ENCODE measurements at places on chromosomes 7 and 10.

GRCh38 chr10:29888321-29888720, 171.1 kb downstream of the JCAD start:
- DNase-seq = no peak

DNA sequence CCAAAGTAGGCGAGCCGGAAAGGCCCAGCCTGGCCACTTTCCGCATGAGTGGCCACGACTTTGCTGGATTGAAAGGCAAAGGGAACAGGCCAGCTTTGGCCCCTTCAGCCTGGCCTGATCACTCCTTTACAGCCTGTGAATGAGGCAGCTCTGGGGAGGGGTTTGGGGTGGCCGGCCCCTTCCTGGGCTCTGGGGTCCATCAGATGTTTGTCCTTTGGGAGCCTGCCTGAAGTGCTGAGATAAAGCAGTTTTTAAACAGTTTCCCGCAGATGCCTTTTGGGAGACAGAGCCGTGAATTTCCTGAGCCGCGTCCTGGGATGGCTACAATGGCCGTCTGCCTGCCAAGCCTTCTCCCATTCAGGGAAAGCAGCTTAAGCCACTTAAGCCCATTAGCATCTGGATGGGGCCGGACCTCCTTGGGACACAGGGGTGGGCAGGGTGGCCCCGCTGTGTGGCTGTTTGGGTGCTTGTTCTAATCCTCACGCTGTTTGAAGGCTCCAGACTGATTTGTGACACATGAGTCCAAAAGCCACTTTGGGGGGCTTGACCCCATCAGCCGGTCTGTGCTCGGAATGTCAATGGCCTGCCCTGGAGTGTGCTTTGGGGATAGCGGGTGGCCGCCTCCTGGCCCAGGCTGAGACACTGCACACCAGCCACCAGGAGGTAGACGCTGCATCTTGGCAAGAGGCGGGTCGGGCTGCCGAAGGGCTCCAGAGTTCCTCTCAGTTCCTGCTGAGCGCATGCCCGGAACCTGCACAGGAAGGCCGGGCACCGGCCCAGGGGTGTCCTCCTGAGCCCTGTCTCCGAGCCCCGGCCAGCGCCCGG, 38.9 kb downstream of the NKX6-2 start:
- DNase-seq = no peak

DNA sequence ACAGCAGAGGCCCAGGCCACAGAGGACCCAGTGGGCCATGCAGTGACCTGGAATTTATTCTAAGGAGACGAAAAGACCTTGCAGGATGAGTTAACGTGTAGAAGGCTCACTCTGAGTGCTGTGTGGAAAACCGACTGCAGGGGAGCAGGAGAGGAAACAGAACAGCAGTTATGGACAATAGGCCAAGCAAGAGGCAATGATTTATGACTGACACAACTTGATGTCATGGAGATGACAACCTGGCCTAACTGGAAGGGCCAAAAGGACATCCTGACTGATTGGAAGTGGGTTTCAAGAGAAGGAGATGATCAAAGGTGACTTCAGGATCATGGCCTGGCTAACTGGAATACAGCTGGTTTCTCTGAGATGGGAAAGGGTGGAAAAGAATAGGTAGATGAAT, 70.2 kb upstream of the RAPGEF5 start:
- DNase-seq = no peak

GRCh38 chr10:117734731-117735405, 192.3 kb downstream of the EMX2 start:
- no peak for DNase-seq

DNA sequence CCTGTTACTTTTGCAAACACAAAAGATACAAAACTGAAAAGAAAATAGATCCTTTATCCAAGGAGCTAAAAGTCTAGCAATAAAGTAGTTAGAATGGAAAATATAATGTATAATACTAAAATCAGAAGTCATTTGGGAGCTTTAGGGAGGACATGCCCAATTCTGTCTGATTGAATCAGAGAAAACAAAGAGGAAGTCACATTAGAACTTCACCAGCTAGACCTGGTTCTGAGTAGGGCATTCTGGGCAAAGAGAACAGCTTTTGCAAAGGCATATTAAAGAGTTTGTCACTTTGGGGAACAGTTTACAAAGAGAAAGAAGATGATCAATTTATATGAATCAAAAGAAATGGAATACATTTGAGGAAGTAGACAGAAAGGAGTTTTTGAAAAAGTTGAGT, 107.0 kb upstream of the PRSS1 start:
- no peak for DNase-seq

GRCh38 chr10:44195112-44196007, 189.5 kb downstream of the CXCL12 start:
- DNase-seq = no peak

DNA sequence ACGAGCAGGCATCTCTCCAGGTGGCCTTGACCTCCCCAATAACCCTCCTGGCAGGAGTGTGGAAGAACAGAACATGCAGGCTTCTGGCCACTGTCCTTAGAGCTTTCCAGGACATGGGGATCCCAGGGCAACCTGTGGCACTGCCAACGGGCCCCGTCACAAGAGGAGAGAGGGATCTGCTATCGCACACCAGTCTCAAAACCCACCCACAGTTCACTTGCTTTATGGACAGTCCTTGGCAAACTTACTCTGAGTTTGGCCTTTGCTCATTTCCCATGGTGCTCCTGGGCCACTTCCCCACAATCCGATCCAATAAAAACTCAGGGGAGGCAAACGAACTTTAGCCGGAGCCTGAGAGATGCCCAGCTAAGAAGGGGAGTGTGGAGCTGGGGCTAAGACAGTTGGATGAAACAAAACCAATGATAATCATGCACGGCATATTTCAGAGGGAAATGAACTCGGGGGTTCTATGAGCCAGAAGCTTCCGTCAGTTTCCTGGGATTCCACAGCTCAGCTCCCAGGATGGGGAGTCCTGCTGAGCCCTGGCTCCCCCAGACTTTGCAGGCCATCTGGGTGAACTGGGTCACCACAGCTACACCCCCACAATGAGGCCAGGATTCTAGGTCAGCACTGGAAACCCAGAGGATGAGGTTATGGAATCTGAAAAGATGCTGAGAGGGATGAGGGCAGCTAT, 158.4 kb downstream of the NEURL1 start:
- no peak for DNase-seq

GRCh38 chr7:184294-185264, 7.8 kb upstream of the FAM20C start:
- DNase-seq = no peak

DNA sequence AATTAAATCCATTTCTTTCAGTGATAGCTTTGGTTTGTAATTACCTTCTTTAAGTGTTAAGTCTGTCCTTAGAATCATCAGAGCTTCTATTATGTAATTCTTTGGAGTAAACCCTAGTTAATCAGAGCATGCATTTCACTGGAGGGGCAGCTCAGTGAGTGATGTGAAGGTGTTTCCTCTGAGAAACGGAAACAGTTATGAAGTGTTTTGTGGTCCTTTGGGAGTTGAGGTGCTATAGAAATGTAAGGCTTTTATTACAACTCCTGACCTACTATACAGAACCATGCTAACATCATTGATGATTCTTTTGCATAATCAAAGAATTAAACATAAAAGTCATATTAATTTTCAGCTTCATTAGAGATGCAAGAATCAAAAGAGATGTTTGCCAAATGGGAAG, 141.5 kb downstream of the EXOC4 start:
- no peak for DNase-seq

DNA sequence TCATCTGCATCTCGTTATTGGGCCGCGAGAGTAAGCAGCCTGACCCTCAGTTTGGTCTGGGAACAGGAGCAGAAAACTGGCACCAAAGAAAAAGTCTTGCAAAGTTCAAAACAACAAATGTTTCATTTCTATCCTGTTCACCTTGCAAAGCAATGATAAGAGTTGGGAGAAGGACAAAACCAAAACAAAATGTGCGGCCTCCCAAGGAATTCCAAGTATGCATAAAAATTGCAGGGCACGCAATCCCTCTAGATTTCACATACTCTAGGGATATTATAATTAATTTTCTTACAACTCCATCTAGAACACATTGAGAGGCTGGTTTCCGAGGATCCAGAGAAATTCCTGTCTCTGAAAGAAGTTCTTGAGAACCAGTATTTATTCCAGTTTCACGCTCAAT, 20.1 kb downstream of the CHUK start:
- no peak for DNase-seq

DNA sequence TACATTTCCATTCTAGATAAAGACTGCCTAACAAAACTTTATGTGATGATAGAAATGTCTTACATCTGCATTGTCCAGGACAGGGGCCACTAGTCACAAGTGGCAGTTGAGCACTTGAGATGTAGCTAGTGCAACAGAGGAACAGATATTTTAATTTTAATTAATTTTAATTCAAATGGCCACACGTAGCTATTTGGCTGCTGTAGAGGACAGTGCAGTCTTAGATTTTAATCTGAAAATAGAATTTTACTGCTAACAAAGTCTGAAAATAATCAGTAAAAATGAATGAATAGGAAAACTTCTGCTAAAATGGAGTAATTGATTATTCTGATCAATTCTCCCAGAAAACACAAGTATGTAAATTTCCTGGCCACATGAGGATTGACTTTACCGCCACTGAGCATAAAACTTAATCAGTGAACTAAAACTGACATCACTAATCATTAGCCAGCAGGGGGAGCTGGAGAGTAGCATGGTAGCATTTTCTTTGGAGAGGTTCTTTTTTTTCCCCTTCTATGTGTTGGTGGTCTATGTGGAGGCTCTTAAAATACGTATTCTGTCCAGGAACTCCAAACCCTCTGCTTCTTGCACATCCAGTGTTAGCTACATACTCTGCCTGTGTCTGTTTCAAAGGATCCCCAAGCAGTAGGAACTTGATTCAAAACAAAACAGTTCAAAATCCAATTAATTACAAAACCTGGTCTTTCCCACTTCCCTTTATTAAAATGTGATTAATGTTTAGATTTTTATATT, 52.1 kb downstream of the TSPAN12 start:
- peak; percentile 26 for DNase-seq

DNA sequence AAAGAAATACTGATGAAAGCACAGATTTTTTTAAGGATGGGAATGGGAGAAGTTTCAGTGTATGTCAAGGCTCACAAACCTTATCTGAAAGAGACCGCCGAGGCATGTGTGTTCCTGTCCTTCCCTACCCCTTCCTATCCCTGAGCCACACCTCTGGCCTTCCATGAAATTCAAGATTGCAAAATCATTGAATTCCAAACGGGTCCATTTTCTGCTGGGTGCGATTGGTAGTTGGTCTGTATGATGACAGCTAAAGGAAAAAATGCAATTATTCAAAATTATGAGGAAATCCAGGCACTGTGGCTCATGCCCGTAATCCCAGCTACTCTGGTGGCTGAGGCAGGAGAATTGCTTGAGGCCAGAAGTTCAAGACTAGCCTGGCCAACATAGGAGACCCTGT, 170.1 kb downstream of the ARHGAP12 start:
- DNase-seq = no peak

DNA sequence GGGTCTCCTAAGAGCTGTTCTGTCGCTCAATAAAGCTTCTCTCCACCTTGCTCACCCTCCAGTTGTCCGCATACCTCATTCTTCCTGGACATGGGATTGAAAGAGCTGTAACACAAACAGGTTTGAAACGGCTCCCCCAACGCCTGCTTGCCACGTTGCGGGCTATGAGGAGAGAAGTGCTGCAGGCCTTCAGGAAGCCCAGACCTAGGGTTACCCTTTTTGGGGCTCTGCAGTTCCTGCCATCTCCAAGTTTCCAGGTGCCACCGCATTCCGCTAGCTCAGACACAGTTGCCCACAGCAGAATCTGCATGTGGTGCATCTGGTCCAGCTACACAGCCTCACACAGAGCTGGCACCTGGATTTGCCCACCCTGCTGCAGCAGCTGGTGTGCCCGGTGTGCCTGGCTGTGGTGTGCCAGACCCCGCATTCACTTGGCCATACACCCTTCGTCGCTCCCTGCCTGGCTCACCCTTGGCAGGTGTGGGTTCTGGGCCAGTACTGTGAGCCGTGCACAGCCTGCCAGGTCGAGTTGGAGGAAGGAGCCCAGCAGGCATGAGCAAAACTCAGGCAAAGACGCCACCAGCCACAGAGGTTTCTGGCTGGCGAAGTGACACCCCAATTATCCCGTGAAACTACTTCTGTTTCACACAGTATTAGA, 253.2 kb upstream of the SEMA3A start:
- DNase-seq = no peak

- no peak for DNase-seq
Measured at GRCh38 chr10:72567421-72567820, 58.5 kb downstream of the MICU1 start.

- no peak for DNase-seq
Measured at GRCh38 chr7:115113776-115114175, 191.9 kb downstream of the MDFIC start.

- no peak for DNase-seq
Measured at GRCh38 chr10:6271663-6272062, 68.9 kb downstream of the PFKFB3 start.

DNA sequence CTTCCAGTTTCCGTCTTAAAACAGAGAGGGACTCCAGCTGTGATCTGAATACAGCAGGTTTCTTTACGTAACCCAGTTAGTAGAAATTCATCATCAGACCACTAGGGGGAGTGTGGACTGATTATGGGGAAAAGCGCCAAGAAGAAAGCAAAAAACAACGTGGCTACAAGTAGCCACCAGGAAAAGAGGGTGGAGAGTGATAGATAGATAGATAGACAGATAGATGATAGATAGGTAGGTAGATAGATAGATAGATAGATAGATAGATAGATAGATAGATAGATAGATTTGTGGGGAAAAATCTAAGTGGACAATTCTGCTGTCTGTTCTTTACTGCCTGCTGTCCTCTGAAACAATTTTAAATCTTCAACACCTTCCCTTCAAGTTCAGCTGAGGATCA, 12.7 kb upstream of the AKR1B10 start:
- peak; percentile 41 for DNase-seq

DNA sequence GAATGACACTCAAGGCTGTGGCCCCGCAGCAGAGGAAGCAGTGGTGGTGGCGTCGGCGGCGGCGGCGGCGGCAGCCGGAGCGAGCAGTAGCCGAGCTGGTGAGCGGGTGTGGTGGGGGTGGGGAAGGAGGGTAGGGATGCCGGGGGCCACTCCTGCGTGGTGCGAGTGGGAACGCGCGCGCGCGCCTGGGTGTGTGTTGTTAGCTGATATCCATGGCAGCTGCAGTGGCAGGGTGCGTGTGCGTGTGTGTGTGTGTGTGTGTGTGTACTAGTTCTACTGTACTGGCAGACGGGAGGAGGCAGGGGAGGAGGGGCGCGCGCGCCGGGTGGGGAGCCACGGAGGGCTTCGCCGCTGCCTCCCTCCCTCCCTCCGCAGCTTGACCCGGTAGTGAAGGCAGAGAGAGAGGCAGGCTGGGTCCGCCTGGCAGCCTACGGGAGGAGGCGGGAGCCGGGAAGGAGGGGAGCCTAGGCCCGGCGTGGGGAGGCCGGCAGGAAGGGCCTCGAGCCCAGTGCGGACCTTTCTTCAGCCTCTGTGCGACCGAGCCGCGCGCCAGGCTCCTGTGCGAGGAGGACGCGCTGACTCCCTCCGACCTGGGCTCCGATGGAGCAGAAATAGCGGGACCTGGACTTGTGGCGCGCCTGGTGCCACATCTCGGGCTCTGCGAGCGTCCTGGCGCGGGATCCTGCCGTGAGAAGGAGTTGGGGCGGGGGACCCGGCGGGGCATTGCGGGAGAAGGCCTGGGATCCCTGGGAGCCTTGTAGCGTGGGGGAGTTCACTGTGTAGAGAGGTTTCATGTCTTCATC, at the start of gene MAGI2:
MAGI2 (minus strand) TSS at position 110 of the 803 bp plus-strand sequence. CDS start 347 bp downstream, outside the sequence.
- peak; percentile 41 for DNase-seq

- DNase-seq = no peak
Measured at GRCh38 chr10:82213784-82214183, 338.8 kb downstream of the NRG3 start.

Measured in forelimb muscle (tissue), 1 donor.